ENCODE measurements at places on chromosomes 6 and 20.

- DNase-seq = no peak
These were observed 38.1 kb downstream of the SNX9 start for GRCh38 chr6:157861184-157861583.

DNA sequence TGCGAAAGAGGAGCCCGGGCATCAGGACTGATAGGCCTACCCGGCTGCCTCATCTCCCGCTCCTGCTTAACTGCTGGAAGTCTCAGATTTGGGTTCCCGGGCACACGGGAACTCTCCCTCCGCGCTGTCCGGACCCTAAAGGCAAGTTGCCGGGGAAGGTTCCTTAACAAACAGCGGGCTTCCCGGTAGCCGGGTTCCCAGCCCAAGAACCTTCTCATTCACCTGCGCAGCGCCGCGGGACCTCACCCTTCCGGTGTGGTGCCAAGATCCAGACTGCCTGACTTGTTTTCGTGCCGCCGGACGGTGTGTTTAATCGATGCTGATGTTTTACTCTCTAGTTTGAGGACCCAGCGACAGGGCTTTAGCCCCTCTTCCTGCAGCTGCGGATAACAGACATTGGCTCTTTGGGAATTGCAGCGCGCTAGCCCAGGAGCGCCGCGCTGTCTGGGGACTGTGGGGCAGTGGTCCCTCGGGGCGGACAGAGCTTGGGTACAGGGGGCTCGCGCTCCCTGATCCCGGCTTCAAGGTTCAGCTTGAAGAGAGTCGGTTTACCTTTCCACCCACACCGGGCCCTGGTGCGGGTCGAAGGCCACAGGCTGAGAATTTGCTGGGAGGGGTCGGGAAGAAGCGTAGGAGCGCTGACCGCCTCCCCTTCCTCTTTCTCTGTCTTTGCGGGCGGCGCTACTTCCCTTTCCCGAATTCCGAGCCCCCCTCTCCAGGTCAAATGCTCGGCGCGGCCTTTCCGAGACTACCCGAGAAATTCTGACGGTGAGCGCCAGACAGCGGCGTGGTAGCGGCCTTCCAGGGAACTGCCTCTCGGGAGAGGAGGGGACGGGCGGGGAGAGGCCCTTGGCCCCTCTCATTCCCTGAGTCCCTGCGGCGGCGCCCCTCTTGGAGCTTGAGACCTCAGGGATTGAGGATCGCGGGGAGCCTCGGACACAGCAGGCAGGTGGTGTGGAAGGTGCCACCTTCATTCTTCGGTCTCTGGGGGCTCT lies 17.2 kb downstream of the ABT1 start:
- no peak for DNase-seq

DNA sequence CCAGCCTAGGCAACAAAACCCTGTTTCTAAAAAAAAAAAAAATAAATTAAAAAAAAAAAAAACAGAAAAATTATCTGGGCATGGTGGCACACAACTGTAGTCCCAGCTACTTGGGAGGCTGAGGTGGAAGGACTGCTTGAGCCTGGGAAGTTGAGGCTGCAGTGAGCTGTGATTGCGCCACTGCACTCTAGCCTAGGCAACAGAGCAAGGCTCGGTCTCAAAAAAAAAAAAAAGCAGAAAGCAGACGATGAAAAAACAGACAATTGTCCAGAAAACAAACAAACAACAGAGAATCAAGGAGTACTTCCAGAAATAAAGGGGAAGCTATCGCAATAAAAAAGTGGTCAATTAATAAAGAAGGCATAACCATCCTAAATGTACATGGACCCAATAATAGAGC lies 229.4 kb downstream of the GMDS start:
- DNase-seq = no peak

GRCh38 chr6:22236626-22237414 lies 60.0 kb downstream of the PRL start:
- DNase-seq = no peak

DNA sequence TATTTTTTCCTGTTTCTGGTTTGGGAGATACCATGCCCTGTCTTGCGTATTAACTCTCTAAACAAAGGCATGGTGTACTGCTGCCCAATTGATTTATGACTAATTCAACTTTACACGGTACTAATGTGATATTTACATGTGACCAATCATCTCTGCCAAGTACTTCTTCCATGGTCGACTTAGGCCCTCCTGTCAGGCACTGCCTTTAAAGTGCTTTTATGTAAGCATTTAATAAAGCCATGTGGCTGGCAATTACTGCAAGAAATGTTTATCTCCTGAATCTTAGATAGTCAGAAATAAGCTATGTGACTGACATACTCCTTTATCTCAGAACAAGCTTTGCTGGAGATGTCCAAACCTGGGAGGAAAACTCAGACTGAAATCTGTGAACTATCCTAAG lies 323.4 kb downstream of the BTBD3 start:
- DNase-seq = no peak

GRCh38 chr6:71408787-71409723 lies 120.4 kb downstream of the OGFRL1 start:
- no peak for DNase-seq

- DNase-seq = no peak
These were observed 130.0 kb downstream of the SCP2D1 start for GRCh38 chr20:18943542-18943941.

DNA sequence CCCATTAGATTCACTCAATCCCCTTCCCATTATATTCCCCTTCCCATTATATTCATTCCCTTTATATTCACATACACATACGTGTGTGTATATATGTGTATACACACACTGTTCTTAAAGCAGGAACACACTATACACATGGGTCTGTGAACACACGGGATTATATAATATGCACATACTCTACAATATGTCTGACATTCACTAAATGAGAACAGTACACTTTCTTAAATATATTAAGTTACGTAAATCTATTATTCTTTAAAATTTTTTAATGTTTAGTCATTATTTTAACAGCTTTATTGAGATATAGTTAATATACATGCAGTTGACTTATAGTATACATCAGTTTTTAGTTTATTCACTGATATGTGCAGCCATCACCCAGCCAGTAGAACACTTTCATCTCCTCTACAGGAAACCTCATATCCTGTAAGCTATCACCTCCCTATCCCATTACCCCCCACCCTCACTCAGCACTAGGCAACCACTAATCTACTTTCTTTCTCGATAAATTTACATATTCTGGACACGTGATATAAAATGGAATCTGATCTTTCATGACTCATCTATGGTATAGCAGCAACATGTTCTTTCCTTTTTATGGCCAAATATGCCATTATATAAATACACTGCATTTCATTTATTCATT lies 13.9 kb upstream of the SUMO4 start:
- DNase-seq = no peak

DNA sequence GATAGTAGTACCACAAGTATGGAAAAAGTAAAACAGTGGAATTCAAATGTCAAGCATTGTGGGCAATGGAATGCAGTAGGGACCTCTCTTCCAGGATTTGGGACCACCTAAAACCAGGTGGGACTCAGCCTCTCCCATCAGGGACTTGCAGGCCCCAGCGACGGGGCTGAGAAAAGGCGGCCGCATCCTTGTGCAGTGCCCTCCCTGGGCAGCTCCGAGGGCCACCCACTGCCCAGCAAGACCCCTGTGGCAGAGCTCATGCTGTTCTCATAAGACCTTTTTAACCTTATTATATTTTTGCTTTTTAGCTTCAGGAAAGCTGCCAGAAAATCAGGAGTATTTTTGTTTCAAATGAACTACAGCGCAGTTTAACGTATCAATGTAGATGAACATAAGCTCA lies 142.6 kb upstream of the RPS6KA2 start:
- DNase-seq = no peak

GRCh38 chr20:33667676-33668465 lies 1.1 kb downstream of the ACTL10 start:
- peak; percentile 32 for DNase-seq

DNA sequence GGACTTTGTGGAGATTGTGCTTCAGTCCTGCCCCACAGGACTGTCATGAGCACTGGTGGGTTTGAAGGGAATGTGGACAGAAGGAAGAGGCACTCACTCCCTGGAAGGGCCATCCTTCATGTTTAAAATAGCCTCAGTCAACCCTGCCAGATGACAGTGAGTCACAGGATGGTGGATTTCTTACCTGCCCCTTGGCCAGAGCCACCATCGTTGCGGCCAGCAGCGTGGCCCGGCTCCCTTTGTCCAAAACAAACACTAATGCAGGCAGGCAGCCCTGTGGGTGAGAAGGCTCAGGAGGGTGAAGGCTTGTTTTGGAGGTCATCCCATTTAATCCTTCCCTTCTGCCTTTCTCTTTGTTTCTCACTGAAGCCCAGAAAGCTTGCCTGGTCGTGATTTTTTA lies 422.7 kb downstream of the CD83 start:
- DNase-seq = no peak

DNA sequence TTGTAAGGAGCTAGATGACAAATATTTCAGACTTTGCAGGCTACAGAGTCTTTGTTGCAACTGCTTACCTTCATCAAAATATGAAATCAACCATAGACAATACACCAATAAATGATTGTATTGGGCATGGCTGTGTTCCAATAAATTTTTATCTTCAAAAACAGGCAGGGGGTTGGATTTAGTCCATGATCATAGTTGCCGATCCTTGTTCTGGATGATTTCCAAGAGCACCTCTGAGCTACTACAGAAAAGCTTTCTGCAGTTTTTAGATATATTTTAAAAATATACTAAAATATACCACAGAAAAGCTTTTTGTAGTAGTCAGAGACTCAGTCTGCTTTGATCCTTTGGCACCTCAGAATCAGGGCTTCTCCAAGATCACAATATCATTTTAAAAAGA lies 145.0 kb downstream of the HTR1B start:
- no peak for DNase-seq

DNA sequence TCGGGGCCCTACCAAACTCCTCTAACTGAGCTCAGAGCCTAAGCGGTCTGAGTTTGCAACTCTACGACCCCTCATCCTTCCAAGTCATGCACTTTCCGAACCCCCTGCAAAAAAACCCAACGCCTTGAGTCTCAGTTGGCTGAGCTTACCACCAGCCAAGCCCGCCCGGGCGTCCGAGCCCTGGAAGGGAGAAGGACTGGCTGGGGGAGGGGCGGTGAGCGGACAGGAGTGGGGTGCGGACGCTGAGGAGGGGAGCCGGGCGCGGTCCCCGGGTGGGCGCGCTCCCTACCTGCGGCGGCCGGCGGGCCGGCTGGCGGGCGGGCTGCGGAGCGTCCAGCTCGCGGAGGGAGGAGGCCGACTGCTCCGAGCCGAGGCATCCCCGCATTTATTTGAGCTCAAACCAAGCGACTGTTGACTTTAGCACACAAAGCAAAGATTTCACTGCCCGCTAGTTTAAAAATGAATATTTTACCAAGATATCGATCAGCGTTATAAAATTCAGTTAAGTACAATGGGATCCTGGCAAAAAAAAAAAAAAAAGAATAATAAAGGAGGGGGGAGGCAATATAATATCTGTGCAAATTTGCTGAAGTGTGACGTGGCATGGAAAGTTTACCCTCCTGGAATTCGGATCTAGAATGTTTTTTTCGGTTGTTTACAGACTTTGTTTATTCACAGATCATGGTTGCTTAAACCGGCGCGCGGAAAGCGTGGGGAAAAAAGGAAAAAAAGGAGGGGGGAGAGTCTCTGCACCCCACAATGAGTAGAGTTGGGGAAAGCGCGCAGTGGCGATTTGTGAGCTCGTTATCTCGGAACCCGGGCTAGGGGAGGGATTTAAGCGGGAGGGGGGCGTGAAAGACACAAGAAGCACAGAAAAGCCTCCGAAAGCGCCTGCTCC lies 5.9 kb downstream of the FOXA2 start:
- no peak for DNase-seq

DNA sequence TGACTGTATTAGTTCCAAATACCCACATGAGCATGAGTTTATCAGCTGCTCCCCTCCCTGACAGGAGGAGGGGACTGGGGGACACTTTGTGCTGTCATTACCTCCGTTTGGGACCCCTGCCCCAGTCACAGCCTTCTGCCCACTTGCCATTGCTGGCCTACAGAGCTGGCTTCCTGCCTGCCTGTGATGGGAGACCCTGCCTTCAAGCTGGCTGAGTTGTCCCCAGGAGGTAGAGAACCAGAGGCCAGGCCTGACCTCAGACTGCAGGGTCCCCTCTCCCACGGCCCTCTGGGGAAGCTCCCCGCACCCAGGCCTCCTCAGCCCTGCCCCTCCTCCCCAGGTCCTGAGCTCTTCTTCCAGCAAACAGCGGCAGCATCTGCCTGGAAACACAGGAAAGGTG lies 105.5 kb downstream of the JPH2 start:
- no peak for DNase-seq

GRCh38 chr6:113539623-113540022 lies 317.5 kb upstream of the MARCKS start:
- no peak for DNase-seq

- DNase-seq = no peak
These were observed 21.7 kb upstream of the SMIM26 start for GRCh38 chr20:18545566-18545965.

DNA sequence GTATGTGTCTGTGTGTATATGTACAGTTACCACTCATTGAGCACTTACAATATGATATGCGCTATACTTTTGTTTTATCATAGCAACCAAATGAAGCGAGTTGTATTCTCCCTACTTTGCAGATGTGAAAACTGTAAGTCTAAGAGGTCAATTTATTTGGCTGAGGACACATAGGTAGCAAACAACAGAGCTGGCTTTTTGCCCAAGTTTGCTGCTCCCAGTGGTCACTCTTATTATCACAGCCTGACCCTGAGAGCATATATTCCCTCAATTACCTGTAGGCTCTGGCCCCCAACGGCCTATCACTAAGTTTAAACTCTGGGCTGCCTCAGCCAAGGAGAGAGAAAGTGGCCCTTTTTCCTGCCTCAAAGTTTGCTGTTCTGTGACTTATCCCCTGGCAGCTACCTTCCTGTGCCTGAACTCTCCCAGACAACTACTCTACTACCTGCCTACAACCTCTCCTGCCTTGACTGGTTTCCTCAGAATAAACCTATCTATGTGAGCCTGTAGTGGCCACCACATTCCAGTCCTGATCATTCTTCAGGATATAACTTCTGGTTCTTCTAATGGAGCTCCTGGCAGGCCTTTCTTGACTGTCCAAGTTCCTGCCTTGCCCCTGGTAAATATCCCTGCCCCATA lies 221.8 kb downstream of the FRK start:
- DNase-seq = no peak

GRCh38 chr6:47464052-47464451 lies 13.5 kb upstream of the CD2AP start:
- DNase-seq = no peak

DNA sequence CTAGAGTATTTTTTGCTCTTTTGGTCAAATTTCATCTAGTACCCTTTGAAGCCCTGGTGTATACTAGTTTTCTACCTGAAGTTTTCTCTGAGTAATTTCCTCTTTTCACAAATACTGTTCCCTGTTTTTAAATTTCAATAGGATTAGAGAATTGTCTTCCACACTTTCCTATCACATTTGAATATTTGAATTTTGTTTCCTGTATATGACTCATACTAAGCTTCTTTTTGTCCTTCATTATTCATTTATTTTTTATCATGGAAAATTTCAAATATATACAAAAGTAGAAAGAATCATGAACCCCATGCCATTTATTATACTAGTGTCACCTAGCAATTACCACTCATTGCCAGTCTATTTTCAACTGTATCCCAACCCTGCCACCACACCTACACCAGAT lies 52.7 kb downstream of the LHFPL5 start:
- no peak for DNase-seq

- no peak for DNase-seq
These were observed 66.6 kb upstream of the TAB2 start for GRCh38 chr6:149250951-149251350.

Data from activated naive CD4-positive, alpha-beta T cell (primary cell).